Activated CD4-positive, alpha-beta memory T cell treated with anti-CD3 and anti-CD28 coated beads, Interleukin-2, amount 10 ng/mL, durations not matched to agents 7 days and 5 days (primary cell): ENCODE measurements at places on chromosomes 5 and 9.

- no peak for DNase-seq
- H3K4me3 ChIP-seq, result no peak overlapping the region
- H3K36me3 ChIP-seq, result no peaks in the 10 kb centered on the region
- no peak overlapping the region for H3K27ac ChIP-seq
These were observed 831.0 kb downstream of the SEMA5A start for GRCh38 chr5:8714861-8715260.

DNA sequence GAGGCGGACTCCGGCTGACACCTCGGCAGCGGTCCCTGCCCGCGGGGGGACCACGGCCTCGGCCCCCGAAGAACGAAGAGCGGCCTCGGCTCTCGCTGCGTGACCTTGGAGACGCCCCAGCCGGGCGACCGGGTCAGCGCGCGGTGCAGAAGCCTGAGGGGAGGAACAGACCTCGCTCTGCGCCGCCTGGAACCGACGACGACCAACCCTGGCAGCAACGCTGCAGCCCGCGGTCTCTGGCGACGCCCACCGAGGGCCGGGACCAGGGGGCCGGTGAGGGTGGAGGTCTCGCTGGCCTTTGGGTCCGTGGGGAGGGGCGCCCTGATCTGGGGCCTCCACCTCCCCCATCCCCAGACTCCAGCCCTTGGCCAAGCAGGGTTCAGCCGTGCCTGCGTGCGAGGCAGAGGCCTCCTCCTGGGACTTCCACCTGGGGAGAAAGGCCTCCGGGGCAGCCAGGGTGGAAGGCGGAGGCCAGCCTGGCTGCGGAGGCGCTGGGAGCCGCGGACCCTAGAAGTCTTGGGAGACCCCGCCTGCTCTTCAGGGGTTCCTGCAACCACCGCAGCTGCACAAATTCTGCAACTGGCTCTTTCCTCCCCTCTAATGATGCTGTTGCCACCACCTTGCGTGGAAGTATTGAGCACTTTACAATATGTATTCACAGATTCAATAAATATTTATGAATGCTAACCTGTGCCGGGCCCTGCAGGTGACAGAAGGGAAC lies 44.3 kb upstream of the SLC12A7 start:
- H3K4me3 ChIP-seq, result no peak overlapping the region
- H3K36me3 ChIP-seq, result no peaks in the 10 kb centered on the region
- peaks cover 36% of the 10 kb centered on the region for H3K27me3 ChIP-seq
- H3K4me1 ChIP-seq, result peaks cover 4% of the 10 kb centered on the region
- no peak for DNase-seq
- H3K27ac ChIP-seq, result no peak overlapping the region

- no peak overlapping the region for H3K4me3 ChIP-seq
- H3K27ac ChIP-seq, result no peak overlapping the region
- no peak for DNase-seq
- peaks cover 61% of the 10 kb centered on the region for H3K27me3 ChIP-seq
- H3K4me1 ChIP-seq, result peaks cover 18% of the 10 kb centered on the region
These were observed 4.0 kb downstream of the TSLP start for GRCh38 chr5:111075520-111075919.

DNA sequence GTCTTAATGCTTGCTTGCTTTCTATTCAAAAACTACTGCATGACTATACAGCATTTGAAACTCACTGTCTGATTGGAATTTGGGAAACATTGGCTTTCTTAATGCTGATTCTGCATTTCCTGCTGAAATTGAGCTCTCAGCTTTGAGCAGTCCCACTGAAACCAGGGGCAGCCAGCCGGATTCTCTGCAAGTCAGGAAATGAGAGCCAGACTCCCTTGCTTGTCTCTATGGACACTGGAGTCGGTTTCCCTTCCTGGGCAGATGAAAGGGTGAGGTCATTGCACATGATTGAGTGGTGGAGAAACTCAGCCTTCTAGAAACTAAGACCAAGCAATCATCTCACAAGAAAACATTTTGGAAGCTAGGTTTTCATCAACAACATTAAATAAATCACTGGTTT lies 119.7 kb upstream of the SPATA31C2 start:
- no peak overlapping the region for H3K27ac ChIP-seq
- no peak overlapping the region for H3K4me3 ChIP-seq
- no peaks in the 10 kb centered on the region for H3K36me3 ChIP-seq
- no peak for DNase-seq
- H3K4me1 ChIP-seq, result no peaks in the 10 kb centered on the region

GRCh38 chr5:138316355-138316754 lies 15.2 kb downstream of the CDC25C start:
- H3K4me1 ChIP-seq, result no peaks in the 10 kb centered on the region
- no peaks in the 10 kb centered on the region for H3K27me3 ChIP-seq
- H3K27ac ChIP-seq, result no peak overlapping the region
- DNase-seq, result no peak

DNA sequence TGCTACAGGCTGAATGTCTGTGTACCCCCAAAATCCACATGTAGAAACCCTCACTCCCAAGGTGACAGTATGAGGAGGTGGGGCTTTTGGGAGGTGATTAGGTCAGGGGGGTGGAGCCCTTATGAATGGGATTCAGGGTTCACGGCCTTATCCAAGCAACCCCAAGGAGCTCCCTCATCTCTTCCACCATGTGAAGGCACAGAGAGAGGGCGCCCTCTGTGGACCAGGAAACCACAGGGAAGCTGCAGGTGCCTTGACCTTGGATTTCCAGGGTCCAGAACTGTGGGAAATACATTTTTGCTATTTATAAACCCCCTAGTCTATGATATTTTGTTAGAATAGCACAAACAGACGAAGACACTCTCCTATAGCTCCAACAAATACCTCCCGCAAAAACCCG lies 53.6 kb upstream of the IRX2 start:
- no peaks in the 10 kb centered on the region for H3K4me1 ChIP-seq
- H3K27ac ChIP-seq, result no peak overlapping the region
- DNase-seq, result no peak
- H3K4me3 ChIP-seq, result no peak overlapping the region

GRCh38 chr5:130836729-130837649 lies 328.1 kb downstream of the HINT1 start:
- peak overlapping the region; percentile 75 for H3K4me3 ChIP-seq
- DNase-seq, result no peak
- H3K36me3 ChIP-seq, result no peaks in the 10 kb centered on the region
- H3K27ac ChIP-seq, result no peak overlapping the region

DNA sequence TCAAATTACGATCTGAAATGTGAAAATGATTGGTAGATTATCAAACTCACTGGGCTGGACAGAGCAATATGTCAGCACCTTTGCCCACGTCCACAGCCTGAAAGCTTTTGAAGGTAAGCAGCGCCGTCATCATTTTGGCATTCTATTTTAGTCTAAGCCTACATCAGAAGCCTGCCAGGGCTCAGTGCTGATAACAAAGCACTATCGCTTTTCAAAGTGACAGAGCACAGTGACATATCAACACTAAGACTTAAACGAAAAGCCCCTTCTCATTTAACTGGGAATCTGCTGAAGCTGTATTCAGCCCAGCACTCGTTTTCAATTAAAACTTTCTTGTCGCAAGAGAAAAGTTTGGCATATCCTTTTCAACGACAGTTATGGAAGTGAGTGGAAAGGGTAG lies 1076.3 kb downstream of the PTPRD start:
- H3K36me3 ChIP-seq, result no peaks in the 10 kb centered on the region
- no peaks in the 10 kb centered on the region for H3K4me1 ChIP-seq
- H3K27ac ChIP-seq, result no peak overlapping the region
- H3K27me3 ChIP-seq, result no peaks in the 10 kb centered on the region

DNA sequence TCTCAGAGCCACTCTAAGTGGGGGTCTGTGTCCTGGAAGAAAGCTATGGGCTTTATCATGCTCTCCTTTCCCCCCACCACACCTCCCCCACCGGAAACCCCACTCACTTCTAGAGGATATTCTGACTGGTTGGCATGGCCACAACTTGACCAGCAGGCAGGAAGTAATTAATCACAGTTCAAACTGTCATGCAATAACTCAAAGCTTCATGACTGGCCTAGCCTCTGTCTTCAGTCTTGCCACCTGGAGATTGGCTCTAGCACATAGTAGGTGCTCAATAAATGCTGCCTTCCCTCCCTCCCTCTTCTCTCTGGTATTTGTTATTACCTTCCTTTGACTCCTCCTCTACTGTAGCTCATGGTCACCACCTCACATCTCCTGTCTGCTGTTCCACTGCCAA lies 124.7 kb downstream of the GABBR2 start:
- no peaks in the 10 kb centered on the region for H3K36me3 ChIP-seq
- H3K27me3 ChIP-seq, result peaks cover 40% of the 10 kb centered on the region
- no peak overlapping the region for H3K27ac ChIP-seq
- H3K4me1 ChIP-seq, result peaks cover 5% of the 10 kb centered on the region
- H3K4me3 ChIP-seq, result no peak overlapping the region

DNA sequence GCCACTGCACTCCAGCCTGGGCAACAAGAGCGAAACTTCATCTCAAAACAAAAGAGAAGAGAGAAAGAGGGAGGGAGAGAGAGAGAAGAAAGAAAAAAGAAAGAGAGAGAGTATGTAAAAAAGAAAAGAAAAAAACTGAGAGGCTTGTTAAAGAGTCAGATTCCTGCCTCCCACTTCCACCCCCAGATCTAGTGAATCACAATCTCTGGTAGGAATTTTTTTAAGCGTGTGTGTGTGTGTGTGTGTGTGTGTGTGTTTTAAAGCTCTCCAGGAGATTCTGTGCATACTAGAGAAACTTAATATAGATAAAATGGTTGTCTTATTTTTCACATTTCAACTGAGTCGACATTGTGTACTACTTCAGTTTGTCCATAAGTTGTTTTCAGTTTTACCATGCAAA lies 32.0 kb downstream of the SAR1B start:
- peaks cover 26% of the 10 kb centered on the region for H3K4me1 ChIP-seq
- no peak for DNase-seq
- no peaks in the 10 kb centered on the region for H3K27me3 ChIP-seq
- H3K4me3 ChIP-seq, result no peak overlapping the region

DNA sequence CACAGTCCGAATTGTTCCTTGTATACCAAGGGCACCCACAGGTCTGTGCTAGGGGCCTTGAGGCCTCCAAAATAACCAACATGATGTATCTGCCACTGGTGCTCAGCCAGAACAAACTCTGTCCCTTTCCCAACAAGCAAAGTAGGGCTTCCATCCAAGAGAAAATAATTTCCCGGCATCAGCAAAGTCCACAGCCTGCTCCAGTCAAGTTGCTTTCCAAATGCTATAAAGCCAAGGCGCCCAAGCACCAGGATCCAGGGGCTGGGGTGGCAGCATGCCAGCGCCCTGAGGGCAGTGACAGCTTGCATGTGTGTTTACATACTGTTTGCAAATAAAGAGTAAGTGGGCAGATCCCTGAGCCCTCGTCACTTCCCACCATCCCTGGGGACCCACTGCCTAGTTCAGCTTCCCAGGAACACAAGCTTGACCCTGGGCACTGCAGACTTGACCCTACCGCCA lies 155.9 kb downstream of the ERCC6L2 start:
- peaks cover 24% of the 10 kb centered on the region for H3K27me3 ChIP-seq
- no peak for DNase-seq
- no peaks in the 10 kb centered on the region for H3K36me3 ChIP-seq
- H3K27ac ChIP-seq, result no peak overlapping the region
- H3K4me1 ChIP-seq, result peaks cover 11% of the 10 kb centered on the region
